ENCODE measurements at places on chromosomes 5 and 9. TPM values are rescaled to one million over a fixed set of nuclear protein-coding genes. Genes with fewer than 3 reads are reported as not detected.

The PCDHB8 gene
- total RNA-seq: 0.29 TPM

The PLCXD3 gene
- 0.14 TPM for total RNA-seq

The AJM1 gene
- 1.4 TPM for total RNA-seq

The TNFSF15 gene
- 17.5 TPM for total RNA-seq

The SAPCD2 gene
- total RNA-seq: 0.22 TPM
